ENCODE measurements at places on chromosomes 2 and 18.

DNA sequence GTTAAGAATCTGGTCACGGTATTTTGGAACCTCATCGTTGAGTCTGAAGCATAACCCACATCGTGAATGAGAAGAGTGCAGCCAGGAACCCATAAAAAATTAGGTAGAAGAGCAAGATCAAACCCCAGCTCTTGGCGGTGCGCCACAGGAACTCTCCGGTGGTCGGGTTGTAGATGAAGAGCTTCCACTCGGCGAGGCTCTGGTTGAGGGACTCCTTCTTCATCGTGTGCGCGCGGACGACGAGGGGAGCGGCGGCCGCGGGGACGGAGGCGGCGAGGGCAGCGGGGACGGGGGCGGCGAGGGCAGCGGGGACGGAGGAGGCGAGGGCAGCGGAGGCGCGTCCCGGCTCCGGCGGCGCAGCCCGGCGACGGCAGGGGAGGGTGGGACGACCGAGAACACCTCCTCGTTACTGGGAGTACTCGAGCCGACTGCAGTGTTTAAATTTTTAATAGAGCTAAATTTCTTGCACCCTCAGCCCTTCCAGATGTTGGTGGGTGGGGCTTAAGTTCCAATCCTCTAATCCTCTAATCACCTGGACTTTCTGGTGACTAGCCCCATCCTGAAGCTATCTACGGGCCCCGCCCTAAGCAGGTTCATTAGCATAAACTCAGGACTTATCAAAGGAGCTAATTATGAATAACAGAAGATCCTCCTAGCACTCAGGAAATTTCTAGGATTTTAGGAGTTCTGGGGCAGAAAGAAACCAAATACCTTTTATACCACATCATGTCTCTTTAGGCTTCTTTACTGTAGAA, 20.4 kb upstream of the PAPOLG start:
- DNase-seq = no peak

GRCh38 chr2:217897091-217897715, 105.6 kb downstream of the TNS1 start:
- no peak for DNase-seq

DNA sequence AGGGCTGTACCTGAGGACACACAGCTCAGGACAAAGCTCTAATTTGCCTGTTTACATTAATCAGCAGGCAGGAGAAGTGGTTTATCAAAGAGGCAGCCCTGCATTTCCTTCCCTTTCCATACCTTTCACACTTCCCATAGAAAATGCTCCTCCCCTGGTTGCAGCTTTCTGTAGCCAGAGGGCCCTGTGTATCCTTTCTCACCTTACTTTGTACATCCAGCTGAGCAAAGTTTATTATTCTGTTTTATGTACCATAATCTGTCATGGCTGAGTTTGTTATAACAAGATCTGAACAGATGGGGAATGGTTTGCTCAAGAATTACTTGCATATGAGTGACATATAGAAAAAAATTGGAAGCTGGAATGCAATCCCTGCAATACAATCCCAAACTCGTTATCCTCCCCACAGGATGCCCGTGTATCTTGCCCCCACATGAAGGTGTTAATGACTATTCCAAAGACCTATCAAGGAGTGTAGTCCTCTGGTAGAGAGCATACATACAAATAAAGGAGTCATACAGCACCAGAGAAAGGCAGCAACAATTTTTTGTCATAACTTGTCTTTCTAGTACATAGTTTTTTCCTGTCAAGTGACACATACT, 1025.8 kb upstream of the KLHL29 start:
- no peak for DNase-seq

DNA sequence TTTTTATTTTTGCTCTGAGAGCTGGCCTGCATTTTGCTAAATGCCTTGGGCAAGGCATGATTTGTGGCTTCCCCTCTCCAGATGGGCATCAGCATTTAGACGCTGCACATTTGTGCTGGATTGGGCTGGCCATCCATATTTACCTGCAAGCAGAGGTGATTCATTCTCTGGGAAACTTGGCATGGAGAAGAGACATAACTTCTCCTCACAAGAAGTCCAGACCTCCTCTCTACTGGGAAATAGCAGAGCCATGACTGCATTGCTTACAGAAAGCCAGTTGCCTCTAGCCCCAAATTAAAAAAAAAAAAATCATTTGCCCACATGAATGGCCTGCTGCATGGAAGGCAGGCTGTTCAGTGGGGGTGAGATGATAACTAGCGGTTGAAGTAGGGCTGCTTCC, 120.1 kb downstream of the ACTR3 start:
- DNase-seq = no peak

GRCh38 chr2:121134728-121135127, 150.3 kb downstream of the TFCP2L1 start:
- no peak for DNase-seq

DNA sequence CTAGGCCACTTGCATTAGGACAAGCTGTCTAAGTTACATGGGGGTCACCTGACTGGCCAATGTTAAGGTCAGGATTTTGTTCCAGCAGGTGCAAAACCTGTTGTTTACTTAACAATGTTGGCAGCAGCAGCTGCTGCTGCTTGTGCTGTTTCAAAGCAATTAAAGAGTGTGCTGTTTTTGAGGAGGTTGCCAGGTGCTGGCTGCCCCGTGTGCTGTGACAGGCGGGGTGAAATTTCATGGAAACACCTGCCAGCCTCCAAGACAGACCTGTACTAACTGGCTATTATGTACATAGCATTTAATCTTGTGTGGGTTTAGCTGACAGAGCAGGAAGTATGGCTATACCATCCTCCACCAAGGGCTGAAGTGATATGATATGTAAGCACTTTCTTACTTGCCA, 224.9 kb downstream of the ASXL3 start:
- no peak for DNase-seq

- DNase-seq = no peak
Measured at GRCh38 chr2:111952871-111953452, 54.6 kb downstream of the MERTK start.

GRCh38 chr2:42008241-42008921, 39.4 kb upstream of the PKDCC start:
- DNase-seq = peak; percentile 56

GRCh38 chr2:208315081-208315788, 49.2 kb downstream of the PIKFYVE start:
- peak; percentile 72 for DNase-seq

- DNase-seq = no peak
Measured at GRCh38 chr2:9908639-9909038, 42.9 kb upstream of the GRHL1 start.

DNA sequence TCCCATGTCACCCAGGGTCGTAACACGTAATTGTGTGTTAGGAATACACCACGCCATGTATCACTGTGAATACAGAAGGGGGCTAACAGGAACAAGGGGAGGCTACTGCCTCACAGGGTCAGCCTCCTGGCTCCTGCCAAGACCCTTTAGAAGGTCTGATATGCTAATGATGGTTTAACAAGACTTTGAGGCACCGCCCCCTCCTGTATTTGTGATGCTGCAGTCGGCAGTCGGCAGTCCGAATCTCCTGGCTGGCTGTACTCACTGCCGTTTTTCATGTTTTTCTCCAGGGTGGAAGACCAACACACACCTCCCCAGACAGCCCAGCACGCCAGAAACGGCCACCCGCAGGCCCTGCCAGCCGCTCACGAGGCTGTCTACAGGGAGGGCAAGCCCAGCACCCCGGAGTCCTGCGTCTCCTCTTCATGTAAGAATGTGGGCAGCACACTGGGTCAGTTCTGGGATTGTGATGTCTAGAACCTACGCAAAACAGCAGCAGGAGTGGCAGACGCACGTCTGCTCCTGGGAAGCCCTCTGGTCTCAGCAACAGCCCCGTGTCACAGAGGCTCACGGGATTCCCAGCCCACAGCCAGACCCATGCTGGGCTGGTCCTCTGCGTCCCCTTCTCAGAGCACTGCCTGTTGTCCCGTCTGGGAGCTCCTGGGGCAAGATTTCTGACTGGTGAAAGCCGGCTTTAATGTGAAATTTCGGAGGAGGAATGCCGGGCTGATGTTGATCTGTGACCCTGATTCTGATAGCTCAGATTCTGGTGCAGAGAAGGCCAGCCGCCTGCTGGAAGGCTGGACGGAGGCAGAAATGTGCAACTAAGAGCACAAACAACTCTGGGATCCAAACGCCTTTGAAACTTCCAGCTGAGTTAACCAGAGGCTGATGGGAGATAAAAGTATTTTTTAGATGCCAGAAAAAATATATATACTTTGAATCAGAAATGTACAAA, 39.7 kb upstream of the B3GNT7 start:
- no peak for DNase-seq

DNA sequence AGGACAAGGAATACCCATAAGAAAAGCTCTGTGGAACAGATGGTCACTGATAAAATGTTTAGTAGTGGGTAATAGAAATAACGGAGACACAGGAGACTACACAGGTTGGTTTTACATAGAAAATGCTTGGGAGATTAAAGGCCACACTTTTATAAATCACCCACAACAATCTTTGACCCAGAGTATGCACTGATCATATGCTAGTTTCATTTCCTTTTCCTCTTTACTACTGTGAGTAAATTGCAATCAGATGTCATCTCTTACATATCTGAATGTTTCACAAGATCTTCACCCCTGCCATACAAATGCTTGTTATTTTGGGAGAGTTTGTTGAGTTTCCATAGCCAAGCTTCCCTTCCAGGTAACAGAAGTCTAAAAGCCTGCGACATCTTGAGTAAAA, 978.4 kb upstream of the KLHL29 start:
- no peak for DNase-seq

DNA sequence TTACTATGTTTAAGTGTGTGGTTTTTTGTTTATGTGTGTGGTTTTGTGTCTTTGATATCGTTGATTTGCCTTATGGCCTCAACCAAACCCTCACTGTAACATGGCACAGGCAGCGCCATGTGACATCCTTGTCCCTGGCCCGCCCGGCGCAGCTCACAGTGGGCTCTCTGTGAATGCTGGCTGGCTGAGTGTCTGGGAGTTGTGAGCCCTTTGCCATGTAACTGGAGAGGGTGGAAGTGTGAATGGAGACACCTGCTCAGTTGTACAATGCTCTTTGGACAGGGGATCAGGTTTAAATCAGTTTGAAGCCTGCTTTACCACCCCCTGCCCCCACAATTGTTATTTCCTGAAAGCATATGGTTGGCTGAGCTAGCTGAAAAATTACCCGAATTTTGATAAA, 41.8 kb downstream of the TCF7L1 start:
- DNase-seq = no peak

DNA sequence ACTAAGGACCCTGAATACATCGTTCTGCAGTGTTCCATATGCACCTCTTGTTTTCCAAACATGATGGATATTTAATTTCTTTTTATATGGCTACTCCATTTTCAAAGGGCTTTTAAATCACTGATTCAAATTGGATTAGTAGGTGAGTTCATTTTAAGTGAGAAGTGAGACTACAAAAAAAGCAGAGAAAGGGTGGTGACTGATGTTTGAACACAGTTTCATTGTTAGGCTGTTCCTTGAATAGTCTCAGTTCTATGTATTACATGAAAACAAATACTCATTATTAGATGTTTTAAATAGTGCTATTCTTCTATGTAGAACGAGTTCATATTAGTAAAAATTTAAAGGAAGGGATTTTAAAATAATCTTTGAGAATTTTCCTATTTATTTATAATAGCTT, 72.7 kb upstream of the STON1 start:
- DNase-seq = no peak

DNA sequence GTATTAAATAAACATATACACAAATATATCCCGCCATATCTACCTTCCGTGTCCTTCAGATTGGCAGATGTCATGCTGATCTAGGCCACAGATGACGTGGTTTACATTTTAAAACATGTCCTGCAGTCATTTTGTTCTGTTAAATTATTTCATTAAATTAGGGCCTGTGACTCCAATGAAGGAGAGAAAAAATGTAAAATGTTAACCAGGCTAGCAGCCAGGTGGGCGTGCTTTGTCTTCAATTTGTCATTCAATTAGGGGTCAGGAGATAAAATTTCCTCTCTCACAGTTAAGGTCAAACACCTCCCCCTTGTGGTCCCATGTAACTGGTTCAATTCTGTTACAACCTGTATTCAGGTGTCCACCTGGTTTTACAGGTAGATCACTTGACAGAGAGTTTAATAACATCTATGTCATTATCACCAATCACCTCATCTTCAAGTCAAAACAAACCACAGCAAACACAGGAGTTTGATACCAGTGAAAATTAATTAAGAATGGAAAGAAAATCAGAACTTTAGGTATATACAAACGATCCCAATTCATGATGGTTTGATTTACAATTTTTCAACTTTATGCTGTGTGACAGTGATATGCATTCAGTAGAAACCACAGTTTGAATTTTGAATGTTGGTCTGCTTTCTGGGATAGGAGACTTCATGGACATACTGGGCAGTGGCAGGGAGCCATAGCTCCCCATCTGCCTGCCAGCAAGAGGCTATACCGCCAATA, 339.4 kb downstream of the CMPK2 start:
- DNase-seq = no peak

DNA sequence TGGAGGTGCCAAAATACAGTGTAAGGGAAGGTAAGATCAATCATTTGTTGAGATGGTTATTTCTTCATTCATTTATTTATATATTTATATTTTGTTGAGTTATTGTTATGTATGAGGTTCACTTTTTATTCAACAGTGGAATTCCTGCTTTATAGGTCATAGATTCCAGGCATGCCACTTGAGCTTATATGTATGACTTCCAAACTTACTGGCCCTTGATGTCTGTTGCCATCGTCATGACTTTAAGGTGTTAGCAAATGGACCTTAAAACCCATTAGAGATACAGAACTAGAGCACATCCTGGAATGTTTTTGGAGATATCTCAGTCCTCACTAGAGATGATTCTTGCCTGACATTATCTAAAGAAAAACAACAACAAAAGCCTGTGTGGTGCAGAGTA, 25.9 kb downstream of the CCDC85A start:
- no peak for DNase-seq

GRCh38 chr2:170548304-170548703, 166.8 kb upstream of the SP5 start:
- no peak for DNase-seq

- no peak for DNase-seq
Measured at GRCh38 chr2:234029150-234029733, 21.3 kb upstream of the SPP2 start.

DNA sequence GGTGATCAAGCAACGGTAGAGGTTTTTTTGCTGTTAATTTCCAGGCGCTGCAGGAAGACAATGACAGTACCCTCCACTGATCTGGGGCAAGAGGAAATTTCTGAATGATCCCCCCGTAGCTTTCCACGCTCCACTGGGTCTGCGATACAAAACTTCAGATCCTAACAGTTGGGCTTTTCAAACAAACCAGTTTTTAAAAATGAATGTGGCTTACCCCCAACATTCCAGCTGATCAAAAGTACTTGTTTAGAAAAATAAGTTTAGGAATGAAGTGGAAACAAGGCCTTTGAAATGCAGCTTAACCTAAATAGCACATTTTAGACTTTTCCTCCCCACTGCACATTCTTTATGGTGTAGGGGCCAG, 5.7 kb downstream of the ZFP36L2 start:
- no peak for DNase-seq

- DNase-seq = no peak
Measured at GRCh38 chr2:22901471-22902179, 483.4 kb upstream of the KLHL29 start.

- no peak for DNase-seq
Measured at GRCh38 chr18:48419277-48420022, 10.3 kb upstream of the ZBTB7C start.

DNA sequence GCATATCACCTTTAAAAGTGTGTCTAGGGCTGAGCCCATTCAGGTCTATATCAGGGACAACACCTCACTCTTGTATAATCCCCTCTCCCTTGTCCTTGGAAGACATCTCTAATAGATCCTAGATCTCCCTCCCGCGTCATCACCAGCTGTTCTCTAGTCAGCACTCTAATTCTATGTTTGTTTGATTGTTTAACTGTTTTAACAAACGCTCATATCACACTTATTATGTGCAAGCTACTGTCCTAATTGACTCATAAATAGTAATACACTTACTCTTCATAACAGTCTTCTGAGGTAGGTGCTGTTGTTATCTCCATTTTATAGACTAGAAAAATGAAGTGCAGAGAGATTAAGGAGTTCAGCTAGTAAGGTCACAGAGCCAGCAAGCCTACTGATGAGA, 1.6 kb upstream of the ERMN start:
- DNase-seq = no peak
